Spleen (tissue), 13 donors: ENCODE measurements at places on chromosomes 11 and 22. TPM values are rescaled to one million over a fixed set of nuclear protein-coding genes. Genes with fewer than 3 reads are reported as not detected.

The PIM3 gene
- 134 TPM for total RNA-seq

The SLC37A2 gene
- total RNA-seq: 72.1 TPM

The PHETA2 gene
- total RNA-seq: 9.6 TPM

The TRPC6 gene
- 1.4 TPM for total RNA-seq

The PYGM gene
- total RNA-seq: 6.9 TPM

The OR2AG1 gene
- not detected for total RNA-seq

The C11orf52 gene
- total RNA-seq: 0.44 TPM

The SPI1 gene
- 201 TPM for total RNA-seq

The BTBD18 gene
- not detected for total RNA-seq

The FGF19 gene
- not detected for total RNA-seq

The MAJIN gene
- 0.87 TPM for total RNA-seq

The RTN4RL2 gene
- 0.49 TPM for total RNA-seq

The HBE1 gene
- total RNA-seq: not detected

The KRTAP5-7 gene
- total RNA-seq: not detected

The EHF gene
- total RNA-seq: not detected
